ENCODE measurements at places on chromosomes 7 and 10.
A peak's percentile ranks its signal among the peaks of the same experiment; 100 is the strongest.

DNA sequence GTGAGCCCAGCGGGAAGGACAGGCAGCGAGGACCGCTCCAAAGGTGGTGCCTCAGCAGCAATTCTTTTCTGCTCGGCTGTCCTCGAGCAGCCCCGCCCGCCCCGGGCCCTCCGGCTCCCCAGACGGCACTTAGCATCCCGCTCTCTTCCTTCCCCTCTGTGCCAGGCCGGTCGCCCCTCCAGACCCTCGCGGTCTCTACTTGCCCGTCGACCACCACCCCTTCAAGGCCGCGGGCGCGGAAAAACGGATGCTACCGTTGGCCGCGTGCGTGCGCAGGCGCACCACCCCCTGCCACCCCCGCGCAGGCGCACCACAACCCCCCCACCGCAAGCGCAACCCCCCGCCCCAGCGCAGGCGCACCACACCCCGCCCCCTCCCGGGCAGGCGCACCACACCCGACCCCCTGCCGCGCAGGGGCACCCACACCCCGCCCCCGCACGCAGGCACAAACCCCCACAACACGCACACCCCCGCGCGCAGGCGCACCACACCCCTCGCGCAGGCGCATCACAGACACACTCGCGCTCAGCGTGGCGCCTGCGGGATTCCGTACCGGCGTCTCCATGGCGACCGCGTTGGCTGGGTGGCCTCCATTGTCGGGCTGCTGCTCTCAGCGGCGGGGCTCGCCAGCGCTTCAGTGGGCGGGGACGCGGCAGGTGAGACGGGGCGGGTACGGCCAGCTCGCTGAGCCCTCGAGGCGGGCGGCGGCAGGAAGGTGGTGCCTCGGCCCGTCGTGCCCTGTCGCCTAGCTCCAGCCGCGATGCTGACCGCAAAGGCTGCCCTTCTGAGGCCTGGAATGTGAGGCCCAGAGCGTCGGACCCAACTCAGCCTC, at the start of gene LRRC27:
Gene LRRC27 (plus strand): TSS at position 593 of the 832 bp plus-strand sequence. CDS start 1,332 bp downstream, outside the sequence.
- H3K36me3 ChIP-seq = no peaks in the 10 kb centered on the region
- peak within 1 kb of the TSS; percentile 90 for H3K4me3 ChIP-seq
- DNase-seq = peak; percentile 99
- H3K4me1 ChIP-seq = peaks cover 16% of the 10 kb centered on the region

DNA sequence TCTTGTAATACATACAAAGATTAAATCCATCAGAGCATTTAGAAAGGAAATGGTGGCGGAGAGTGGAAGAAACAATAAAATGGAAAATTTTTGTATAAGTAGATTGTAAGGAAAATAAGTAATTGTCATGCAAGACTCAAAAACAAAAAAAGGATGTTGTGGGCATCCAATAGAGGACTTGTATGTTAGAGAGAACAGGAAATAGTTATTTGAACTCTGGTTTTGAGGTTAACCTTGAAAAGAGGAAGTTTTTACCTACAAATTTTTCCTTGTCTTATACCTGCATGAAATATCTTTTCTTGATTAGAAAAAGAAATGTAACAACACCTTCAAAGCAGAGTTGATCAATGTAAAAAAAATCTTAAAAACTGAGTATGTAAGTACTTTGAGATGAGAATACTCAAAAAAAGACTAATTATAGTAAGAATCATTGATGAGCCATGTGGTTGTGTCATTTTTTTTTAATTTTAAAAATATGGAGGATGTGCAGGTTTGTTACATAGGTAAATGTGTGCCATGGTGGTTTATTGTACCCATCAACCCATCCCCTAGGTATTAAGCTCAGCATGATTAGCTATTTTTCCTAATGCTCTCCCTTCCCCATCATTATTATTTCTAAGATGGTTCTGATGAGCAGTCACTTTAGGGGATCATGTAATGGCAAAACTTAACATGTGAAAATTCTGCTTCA, 11.9 kb downstream of the TMEM106B start:
- H3K36me3 ChIP-seq = no peaks in the 10 kb centered on the region
- H3K27me3 ChIP-seq = no peaks in the 10 kb centered on the region
- no peak for DNase-seq
- no peak overlapping the region for H3K27ac ChIP-seq

DNA sequence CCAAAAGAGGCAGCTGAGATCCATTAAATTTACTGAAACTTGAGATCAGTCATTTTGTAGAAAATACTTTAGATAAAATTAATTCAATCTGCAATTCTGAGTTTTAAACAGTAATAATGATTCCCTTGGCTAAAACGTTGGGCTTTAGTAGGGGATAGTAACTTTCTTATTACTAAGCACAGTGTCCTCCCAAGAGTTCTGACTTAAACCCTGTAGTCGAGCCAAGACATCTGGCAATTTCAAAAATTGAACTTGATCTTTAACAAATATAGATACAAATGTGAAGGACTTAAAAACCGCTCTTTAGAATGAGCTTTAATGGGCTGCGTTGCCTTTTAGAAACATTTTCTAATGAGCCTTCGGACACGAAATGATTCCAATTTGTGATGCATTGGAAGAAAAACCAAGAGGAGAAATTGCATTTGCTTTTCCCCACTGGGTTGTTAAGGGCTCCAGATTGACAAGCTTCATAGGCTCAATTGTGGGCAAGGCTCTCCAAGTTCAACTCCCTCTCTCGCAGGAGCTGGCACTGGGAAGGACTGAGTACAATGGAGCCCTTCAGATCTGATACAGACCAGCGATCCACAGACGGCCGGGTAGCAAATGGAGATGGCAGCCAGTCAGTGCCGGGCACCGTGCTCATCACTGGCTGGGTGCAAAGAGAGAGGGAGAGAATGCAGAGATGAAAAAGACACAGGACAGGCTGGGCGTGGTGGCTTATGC, 921.3 kb upstream of the AUTS2 start:
- H3K36me3 ChIP-seq = peaks cover 2% of the 10 kb centered on the region
- H3K4me1 ChIP-seq = no peaks in the 10 kb centered on the region
- H3K27me3 ChIP-seq = no peaks in the 10 kb centered on the region
- no peak overlapping the region for H3K4me3 ChIP-seq
- no peak for DNase-seq

DNA sequence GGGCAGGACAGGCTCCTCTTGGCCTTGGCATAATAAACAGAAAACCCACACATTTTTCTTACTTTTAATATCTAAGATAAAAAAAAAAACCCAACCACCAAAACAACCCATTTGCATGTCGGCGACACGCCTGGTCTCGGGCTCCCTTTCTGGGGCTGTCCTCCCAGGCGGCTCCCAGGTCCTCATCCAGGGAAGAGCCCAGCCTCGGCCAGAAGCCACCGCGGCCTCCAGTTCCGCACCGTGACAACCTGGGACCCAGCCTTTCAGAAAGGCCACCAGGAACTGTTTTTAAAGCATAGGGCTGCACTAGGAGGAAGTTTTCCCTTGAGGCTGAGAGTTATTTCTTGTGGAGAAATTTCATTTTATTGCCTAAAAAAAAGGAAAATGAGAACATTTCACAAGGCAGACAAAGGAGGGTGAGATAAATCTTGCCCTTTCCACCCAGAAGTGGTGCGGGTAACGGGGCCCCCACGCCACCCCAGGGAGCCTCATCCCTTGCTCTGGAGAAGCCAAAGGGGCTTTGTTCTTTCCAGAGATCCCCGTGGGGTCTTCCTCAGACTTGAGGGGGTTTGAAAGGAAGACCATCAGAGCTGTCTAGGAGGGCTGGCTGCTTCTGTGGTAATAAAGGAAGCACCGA, 39.2 kb upstream of the MKRN1 start:
- DNase-seq = no peak
- peaks cover 8% of the 10 kb centered on the region for H3K36me3 ChIP-seq
- peaks cover 4% of the 10 kb centered on the region for H3K4me1 ChIP-seq
- H3K27me3 ChIP-seq = no peaks in the 10 kb centered on the region

DNA sequence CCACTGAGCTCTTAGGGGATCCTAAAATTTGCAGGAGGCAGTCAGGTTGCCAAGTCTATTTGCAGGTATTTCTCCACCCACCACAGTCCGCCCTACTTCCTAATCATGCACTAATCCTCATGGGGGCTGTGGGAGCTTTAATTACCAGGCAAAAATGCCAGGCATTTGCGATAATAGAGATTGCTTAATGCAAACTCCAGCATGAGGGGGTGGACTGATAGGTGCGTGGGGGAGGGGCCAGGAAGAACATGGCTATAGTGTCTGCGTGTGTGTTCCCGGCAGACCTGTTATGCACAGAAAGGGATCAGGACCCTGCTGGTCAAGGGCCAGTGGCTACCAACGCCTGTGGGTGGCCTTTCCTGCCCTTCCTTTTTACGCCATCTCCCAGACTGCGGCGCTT, 15.6 kb upstream of the AQP1 start:
- no peaks in the 10 kb centered on the region for H3K27me3 ChIP-seq
- no peak overlapping the region for H3K27ac ChIP-seq
- H3K36me3 ChIP-seq = no peaks in the 10 kb centered on the region
- peak; percentile 77 for DNase-seq
- H3K4me1 ChIP-seq = peaks cover 6% of the 10 kb centered on the region

DNA sequence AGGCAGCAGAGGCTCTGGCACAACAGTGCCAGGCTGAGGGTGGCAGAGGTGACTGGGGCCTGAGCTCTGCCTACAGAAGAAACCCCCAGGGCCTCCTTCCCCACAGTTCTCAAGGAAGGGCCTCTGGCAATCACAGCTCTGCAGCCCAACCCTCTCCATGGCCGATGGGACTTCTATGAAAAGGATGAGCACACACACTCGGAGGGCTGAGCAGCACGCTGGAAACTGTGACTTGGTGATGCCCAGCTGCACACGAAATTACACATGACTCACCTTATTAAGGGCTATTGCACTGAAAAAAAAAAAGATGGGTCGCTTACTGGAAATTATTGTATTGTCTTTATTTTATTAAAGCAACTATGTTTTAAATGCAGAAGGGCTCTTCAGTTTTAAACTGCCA, 42.9 kb upstream of the LRRC18 start:
- no peak for DNase-seq
- H3K4me3 ChIP-seq = no peak overlapping the region
- H3K27me3 ChIP-seq = no peaks in the 10 kb centered on the region

DNA sequence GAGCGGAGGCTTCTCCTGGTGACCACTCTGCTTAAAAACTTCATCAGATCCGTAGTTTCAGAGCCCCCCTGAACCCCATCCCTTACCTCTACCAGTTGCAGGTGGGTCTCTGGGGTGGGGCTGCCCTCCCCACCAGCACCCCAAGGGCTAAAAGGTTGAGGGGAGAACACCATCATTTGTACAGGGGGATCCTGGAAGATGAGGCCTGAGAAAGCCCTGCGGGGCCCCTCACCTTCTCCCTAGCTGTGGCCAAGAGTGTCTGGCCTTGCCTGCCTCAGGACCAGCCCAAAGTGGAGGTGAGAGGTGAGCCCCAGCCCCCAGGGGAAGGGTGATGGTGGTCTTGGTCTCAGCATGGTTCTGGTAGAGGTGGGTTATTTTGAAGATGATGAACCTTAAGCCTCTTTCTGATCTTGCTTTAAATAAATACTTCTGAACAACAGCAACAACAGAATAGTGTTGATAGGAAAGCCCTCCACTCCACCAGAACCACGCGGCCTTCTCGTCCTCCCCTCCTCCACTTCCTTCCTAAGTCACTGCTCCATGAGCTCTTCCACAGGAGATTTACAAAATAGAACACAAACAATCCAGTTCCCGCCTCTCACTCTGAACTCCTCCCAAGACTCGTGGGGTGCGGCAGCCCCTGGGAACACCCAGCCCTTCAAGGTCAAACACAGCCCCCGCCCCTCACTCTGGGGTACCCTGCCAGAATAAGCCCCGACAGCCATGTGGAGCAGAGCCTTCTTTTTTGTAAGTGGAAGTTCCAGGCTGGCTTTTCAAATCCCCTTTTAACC, 169.1 kb downstream of the EGFR start:
- DNase-seq = no peak
- H3K36me3 ChIP-seq = peaks cover 24% of the 10 kb centered on the region
- H3K4me3 ChIP-seq = no peak overlapping the region
- H3K4me1 ChIP-seq = peaks cover 6% of the 10 kb centered on the region

DNA sequence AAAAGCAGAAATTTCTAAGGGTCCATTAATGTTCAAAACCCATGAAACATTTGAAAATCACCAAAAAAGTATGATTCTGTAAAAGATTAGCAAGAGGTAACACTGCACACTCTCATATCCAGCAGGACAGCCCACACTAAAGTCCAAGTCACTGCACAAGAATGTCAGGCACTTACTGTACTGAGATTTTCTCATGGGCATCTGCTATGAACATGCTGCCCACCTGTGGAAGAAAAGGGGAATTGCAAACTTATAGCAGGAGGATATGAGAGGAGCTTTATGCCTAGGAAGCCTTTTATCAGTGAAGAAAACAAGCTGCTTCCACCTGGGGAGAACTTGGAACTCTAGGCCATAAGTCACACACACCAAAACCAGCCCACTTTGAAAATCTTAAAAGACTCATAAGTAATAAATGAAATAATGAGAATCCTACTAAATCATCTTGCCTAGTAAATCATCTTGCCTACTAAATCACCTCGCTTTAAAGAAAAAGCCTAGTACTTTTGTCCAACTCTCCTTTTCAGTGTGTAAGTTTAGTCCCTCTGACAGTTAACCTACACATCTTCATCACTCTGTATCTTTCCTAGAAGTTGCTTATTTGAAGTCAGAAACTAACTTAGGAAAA, 46.1 kb downstream of the ARMH3 start:
- DNase-seq = peak; percentile 92
- H3K4me1 ChIP-seq = peaks cover 2% of the 10 kb centered on the region
- H3K27me3 ChIP-seq = no peaks in the 10 kb centered on the region
- no peak overlapping the region for H3K27ac ChIP-seq

DNA sequence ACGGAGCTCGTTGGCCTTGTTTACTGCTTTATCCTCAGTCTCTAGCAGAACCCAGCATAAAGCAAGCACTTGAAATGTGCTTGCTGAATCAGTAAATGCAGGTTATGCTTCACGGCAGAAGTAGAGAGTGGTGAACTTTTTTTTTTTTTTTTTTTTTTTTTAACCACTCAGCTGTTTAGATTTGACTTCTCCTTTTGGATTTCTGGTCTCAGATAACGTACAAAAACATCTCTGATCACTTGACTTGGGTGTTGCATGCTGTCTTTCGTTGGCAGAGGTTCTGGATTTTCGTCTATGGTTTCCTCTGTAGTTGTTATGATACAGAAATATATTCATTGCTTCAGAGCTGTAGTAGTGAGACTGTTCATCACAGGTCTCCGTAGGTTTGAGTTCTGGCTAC, 242.5 kb upstream of the HABP2 start:
- peaks cover 5% of the 10 kb centered on the region for H3K4me1 ChIP-seq
- no peak for DNase-seq
- no peaks in the 10 kb centered on the region for H3K36me3 ChIP-seq
- no peak overlapping the region for H3K27ac ChIP-seq
- H3K4me3 ChIP-seq = no peak overlapping the region

DNA sequence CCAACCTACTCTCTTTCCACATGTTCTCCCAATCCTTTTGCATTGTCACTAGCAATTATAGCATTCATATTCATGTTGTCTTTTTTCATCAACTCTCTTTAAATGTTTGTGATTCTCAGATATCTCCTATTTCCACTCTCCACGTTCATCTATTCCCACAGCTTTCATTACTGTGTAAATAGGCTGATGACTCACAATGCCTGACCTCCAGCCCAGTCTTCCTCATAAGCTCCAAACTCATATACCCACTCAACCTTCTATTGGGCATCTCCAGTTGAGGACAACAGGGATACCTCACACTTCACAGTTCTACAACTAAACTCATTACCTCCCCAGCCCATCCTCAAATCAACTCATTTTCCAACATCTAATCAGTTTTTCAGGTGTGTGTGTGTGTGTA, 194.1 kb downstream of the DGKI start:
- no peak overlapping the region for H3K4me3 ChIP-seq
- H3K36me3 ChIP-seq = no peaks in the 10 kb centered on the region
- no peak overlapping the region for H3K27ac ChIP-seq
- H3K27me3 ChIP-seq = no peaks in the 10 kb centered on the region
